ENCODE measurements at places on chromosomes 1 and 21.

GRCh38 chr21:34074283-34075090, 1.1 kb downstream of the MRPS6 start:
- no peak for DNase-seq

DNA sequence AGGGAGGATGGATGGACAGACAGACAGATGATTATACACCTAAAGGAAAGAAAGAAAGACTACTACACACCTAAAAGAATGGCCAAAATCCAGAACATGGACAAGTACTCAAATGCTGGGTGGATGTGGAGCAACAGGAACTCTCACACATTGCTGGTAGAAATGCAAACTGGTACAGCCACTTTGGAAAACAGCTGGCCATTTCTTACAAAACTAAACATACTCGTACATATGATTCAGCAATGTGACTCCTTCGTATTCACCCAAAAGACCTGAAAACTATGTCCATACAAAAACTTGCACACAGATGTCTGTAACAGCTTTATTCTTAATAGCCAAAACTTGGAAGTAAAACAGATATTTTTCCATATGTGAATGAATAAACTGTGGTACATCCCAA, 51.3 kb downstream of the PRPF38A start:
- DNase-seq = no peak

- DNase-seq = no peak
Measured at GRCh38 chr1:109626682-109627408, 7.2 kb downstream of the AMPD2 start.

DNA sequence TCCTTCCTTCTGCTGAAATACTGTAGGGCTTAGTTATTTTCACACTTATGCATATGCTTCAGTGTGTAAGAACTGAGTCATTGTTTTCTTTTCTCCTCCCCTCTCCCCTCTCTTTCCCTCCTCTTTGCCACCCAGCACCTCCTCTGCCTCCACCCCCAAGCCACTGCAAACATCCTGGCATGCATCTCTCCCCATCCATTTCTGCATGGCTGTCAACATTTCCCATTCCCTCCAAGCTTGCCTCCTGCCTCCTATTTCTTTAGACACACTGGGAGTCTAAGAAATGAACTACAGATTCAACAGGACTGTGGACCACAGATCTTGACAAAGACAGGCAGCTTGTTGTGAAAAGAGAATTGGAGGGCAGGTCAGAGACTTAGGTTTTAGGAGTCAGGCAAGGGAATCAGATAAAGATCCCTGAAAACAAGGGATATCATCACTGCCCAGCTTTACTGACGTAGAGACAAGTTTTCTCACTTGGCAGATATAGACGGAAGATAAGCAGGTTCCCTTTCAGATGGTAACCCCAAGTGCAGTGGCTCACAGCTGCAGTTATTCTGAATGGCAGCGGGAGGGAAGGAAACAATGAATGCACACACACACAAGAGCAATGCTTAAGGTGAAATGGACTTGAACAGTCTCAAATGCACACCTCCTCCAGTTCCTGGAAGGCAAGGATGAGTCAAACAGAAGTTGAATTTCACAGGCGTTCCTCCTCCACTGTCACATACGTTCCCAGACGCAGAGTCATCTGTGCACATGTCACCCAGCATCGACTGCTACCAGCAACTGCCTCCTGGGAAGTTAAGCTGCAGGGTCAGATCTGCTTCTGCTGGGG, 56.1 kb downstream of the HIVEP3 start:
- DNase-seq = no peak

- DNase-seq = no peak
Measured at GRCh38 chr1:173601588-173601987, 1.3 kb downstream of the SLC9C2 start.

- DNase-seq = no peak
Measured at GRCh38 chr21:17783481-17784179, 35.5 kb downstream of the C21orf91 start.

DNA sequence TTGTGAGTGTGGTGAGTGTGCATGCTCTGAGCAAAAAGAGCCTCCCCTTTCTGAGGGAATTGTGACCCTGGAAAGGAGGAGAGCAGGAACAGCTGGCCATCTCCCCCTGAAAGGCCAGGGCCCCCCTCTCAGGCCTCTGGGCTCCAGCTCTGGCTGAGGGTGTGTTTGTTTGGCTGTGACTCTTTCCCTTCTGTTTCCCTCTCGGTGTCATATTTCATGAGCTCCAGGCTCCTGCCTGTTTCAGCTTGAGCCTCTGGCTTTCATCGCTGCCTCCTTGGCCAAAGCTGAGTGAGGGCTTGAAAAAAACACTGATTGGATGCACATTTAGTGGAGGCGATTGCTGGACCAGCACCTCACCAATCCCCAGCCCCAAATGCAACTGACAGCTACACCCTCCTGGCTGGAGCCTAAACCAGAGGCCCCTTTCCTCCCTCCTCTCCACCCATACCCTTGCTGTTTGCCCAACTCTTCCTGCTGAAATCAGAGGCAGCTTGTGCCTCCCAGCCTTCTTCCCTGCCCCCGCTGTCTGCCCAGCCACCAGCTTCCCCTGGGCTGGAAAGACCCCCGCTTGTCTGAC, 64.1 kb downstream of the DDR2 start:
- peak; percentile 53 for DNase-seq

GRCh38 chr1:229199261-229200243, 71.4 kb upstream of the RAB4A start:
- no peak for DNase-seq

Measured in NCI-H2107 (cell line).